ENCODE measurements at places on chromosomes 7 and 10.

DNA sequence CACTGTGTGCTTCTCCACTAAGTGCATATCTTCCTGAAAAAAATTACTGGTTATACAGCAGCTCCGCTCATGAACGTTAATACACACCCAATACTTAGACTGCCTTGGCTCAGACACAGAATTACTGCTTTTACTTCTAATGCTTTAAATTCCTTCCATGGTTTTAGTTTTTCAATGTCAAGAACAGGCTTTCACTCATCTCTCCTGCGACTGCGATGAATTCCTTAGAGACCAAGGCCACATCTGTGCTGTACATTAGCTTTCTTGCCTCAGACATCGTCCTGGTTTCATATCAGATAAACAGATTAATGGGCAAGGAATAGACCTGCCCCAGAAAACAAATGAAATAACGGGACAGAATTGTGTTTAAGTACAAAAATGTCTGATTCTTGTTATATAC lies 120.2 kb downstream of the CYP26A1 start:
- no peak for DNase-seq

DNA sequence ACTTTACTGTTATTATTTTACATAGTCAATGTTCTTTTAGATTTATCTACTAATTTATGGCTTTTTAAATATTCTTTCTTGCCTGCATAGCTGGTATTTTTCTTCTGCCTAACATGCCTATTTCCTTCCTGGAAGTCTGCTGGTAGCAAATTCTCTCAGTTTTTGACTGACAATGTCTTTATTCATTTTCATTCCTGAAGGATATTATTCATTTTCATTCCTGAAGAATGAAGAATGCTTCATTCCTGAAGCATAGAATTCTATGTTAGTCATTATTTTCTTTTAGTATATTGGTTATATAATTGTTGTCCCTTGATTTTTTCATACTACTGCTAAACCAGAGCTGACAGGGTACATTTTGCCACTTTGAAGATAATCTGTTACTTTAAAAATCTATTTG lies 41.8 kb downstream of the TMEM168 start:
- no peak for DNase-seq

- peak; percentile 62 for DNase-seq
These were observed 93.9 kb downstream of the FAM53B start for GRCh38 chr10:124650263-124650662.

- no peak for DNase-seq
These were observed 9.9 kb downstream of the HABP2 start for GRCh38 chr10:113562704-113563103.

GRCh38 chr10:62653254-62653653 lies 151.3 kb upstream of the ADO start:
- peak; percentile 62 for DNase-seq

DNA sequence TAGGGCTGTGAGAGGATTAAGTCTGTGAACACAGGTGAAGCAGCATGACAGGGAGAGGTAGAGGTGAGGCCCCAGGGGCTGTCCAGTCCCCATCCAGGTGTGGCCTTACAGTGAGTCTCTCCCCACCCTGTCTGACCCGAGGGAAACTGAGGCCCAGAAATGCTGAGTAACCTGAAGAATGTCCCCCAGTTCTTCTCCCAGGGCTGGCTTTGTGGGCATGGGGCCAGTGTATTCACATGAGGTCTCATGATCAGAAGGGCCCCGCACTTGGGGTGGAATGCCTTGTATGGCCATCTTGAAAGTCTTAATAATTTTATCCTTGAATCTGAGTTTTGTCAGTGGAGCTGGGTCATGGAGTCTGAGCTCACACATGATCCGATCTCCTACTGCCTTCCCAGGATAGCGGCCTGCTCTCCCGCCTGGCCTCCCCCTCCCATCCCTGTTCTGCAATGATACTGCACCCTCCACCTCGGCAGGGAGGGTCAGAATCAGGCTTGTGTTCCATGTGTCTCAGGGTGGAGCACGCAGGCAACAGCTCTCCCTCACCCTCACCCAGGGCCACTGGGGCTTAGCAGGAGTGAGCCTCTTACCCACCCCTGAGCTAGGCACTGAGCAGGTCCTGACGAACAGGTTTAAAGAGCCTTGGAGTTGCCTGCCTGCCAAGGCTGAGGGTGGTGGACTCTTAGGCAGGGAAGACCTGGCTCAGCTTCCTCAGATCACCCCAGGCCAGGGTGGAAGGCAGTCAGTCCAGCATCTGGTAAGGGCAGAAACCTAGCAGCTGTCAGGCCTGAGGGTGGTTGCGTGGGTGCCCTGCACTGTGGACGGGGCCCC lies 41.4 kb upstream of the NPFFR1 start:
- DNase-seq, result no peak

DNA sequence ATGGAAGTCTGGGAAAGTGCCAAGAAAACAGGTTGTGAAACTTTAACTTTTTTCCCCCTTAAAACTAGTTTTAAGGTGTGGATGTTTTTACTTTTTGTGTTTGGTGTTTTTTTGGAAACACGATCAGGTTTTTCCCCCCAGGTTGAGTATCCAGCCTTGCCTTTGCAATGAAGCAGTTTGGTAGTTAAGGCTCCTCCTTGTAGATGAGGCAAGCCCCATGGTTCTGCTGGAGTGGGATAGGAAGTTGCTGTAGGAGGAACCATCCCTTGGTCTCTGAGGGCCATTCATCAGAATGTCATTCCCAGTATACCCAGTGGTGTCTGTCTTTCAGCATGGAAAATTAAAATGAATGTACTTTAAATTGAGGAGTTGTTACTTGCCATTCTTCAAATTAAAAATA lies 2.7 kb downstream of the CUL1 start:
- DNase-seq, result no peak

- no peak for DNase-seq
These were observed 102.2 kb downstream of the MYOF start for GRCh38 chr10:93379731-93380575.

DNA sequence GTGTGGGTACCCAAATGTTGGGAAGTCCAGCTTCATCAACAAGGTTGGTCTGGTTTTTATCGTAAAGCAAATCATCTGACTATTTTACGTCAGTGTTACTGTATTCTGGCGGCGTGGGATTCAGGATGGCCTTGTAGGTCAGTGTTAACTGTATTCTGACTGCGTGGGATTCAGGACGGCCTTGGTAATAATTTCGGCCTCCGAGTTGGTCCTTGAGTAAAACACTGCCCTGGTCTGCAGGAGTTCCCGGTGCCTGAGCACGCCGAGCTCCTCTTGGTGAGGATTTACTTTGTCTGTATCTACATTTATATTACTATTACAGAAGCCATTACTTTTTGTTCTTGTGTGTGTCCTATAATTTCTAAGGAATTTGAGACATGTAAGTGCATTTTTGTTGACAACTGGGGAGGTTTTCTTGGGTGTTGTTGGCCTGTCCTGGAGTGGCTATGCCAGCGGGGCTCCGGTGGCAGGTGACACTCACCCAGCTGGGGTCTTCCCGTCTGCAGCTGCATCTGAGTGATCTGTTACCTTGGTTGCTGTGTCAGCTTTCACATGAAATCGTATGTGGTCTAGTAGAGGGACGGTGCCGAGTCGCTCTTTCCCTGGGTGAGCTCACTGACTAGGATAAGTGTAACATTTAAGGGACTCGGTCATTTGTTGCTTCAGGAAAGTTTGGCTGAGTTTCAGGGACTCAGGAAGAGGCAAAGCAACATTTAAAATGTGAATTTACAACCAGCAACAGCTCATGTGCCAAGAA lies 9.2 kb downstream of the GTPBP4 start:
- DNase-seq, result no peak

- DNase-seq, result no peak
These were observed 44.7 kb upstream of the PDGFA start for GRCh38 chr7:564176-564865.

- no peak for DNase-seq
These were observed 36.3 kb upstream of the IKZF1 start for GRCh38 chr7:50268223-50268622.

- no peak for DNase-seq
These were observed 6.2 kb upstream of the TLX1 start for GRCh38 chr10:101124933-101125332.

DNA sequence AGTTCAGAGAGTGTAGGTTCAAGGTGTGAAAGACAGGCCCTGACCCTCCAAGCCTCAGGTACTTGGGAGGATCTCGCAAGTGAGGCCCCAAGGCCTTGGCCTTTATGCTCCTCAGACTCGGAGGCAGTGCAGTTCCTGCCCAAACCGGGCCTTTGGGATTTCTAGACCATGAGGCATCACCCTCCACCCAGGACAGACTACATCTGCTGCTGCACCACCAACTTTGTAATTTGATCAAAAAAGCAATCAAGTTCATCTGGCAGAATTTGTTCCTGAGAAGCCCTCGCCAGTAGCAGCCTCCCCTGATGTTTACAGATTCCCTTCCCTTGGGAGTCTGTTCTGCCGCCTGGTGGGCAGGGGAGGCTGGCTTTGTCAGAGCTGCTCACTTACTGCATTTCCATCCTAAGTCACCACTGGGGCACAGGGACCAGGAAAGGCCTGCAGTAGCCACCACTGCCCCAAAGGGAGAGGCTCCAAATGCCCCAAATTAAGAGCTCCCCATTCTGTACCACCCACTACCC lies 2.1 kb downstream of the CAMK2G start:
- no peak for DNase-seq
